Chondrocyte (in vitro differentiated cells): ENCODE measurements at places on chromosomes 16 and 17. TPM values are rescaled to one million over a fixed set of nuclear protein-coding genes. Genes with fewer than 3 reads are reported as not detected.

DNA sequence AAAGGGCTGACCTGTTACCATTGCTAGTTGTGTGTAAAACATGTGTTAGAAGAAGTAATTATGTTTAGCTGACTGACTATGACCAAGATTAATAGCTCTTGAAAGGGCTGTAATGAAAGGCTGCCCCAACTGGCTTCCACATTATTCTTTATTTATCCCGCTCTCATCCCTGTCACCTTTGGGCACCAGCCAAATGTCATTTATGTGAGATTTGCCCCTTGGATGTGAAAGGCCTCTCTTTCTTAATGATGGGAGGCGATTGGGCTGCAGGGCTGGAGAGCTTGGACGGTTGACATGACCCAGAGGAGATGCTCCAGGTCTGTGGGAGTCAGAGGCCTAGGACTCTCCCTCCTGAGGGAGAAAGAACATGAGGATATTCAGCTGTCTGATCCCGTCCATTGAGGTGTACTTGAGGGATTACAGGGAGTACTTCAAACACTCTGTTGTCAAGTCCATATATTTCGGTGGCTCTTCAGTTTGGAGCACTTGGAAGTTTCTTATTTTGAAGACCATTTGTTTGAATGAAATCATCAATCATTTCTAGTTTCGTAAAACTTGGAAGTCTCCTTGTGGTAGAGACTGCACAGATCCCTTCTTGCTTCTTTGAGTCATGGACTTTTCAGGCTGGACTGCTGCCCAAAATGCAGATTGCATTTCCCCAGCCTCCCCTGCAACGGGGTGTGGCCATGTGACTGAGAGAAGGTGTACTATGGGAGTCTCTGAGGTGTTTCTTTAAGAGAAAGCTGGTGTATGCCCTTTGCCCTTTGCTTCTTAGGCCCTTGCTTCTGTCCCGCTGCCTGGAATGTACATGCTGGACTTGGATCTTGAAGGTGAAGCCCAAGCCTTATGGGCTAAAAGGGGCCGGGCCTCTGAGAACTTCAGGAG lies 51.3 kb downstream of the FTO start:
- peaks cover 3% of the 10 kb centered on the region for H3K36me3 ChIP-seq
- H3K4me1 ChIP-seq = peaks cover 16% of the 10 kb centered on the region
- no peak for DNase-seq
- H3K27ac ChIP-seq = no peak overlapping the region

DNA sequence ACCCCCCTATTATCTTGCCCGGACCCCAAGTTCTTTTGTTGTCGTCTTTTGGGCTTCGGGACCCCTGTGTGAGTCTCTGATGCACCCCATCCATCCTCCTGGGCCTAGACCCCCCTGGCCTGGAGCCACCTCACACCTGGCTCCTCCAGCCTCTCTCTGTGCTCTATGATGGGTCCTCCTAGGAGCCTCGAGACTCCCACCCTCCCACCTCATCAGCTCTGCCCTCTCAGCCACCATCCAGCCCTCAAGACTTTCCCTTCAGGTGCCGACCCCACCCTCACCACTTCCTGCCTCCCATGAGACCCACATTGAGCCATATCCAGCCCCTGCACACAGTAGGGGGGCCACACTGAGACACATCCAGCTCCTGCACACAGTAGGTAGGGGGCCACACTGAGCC lies 8.7 kb upstream of the ATP2A3 start:
- no peak overlapping the region for H3K27ac ChIP-seq
- H3K4me1 ChIP-seq = peaks cover 6% of the 10 kb centered on the region
- H3K36me3 ChIP-seq = peaks cover 2% of the 10 kb centered on the region
- DNase-seq = peak; percentile 54
- H3K27me3 ChIP-seq = peaks cover 11% of the 10 kb centered on the region

DNA sequence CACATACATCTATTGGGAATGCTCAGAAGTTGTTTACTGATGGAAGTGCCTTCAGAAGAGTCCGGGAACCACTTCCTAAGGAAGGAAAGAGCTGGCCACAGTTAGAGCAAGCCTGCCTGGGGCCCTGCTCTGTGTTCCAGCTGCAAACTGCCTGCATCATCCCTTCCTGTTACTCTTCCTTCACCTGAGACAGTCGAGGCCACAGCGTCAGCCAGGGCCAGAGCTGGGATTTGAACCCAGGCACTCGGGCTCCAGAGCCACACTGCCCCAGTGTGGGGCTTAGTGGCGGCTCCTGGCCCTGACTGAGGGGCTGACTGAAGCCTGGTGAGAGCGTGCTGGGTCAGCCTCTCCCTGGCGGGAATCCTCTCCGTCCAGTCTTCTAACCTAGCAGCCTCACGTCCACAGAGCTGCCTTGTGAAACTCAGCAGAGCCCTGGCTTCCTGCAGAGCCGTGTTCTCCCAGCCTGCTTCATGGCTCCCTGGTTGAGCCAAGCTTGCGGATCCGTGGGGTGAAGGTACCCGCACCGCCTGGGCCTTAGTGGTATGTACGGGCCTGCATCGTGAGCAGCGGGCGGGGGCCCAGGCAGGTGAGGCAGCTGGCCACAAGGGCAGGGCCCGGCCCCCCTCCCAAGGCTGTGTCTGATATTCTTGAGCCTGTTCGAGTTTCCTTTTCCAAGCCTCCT lies 4.6 kb upstream of the C17orf99 start:
- H3K27ac ChIP-seq = no peak overlapping the region
- no peaks in the 10 kb centered on the region for H3K27me3 ChIP-seq
- peaks cover 23% of the 10 kb centered on the region for H3K4me1 ChIP-seq
- H3K36me3 ChIP-seq = no peaks in the 10 kb centered on the region
- no peak overlapping the region for H3K4me3 ChIP-seq

DNA sequence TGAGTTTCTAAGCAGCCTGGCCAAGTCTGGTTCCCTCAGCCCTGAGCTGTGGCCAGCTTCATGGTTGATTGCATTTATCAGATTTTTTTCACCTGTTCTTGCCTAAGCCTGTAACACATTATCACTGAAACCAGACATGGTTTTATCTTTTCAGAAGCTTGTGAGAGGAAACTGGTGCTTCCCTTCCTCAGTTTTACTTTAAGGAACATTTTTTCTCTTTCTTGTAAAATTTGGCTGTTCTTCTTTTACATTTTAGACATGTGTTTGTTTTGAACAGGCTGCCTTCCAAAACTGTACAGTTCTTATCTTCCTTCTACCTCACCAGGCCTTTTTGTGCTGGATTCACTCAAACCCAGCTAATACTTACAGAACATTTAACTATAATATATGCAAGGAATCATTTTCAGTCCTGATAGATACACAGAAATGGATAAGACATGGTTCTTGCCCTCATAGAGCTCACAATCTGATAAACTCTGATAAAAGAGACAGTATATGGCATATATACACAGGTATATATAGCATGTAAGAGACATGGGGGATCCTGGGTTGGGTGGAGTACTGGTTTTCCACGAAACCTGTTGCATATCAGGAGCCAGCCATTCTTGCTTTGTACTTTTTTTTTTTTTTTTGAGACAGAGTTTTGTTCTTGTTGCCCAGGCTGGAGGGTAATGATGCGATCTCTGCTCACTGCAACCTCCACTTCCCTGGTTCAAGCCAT lies 44.5 kb downstream of the ZNRF1 start:
- no peaks in the 10 kb centered on the region for H3K36me3 ChIP-seq
- no peak overlapping the region for H3K4me3 ChIP-seq
- H3K27ac ChIP-seq = no peak overlapping the region
- DNase-seq = no peak

LUC7L3 gene
- total RNA-seq = 71.5 to 99.0 TPM (median 73.9 TPM) in 3 replicates

GRCh38 chr17:74999523-74999922 lies 12.1 kb downstream of the CDR2L start:
- no peaks in the 10 kb centered on the region for H3K4me1 ChIP-seq
- no peak overlapping the region for H3K4me3 ChIP-seq
- H3K27ac ChIP-seq = no peak overlapping the region
- H3K27me3 ChIP-seq = no peaks in the 10 kb centered on the region

- no peaks in the 10 kb centered on the region for H3K36me3 ChIP-seq
- H3K4me1 ChIP-seq = peaks cover 3% of the 10 kb centered on the region
- H3K27me3 ChIP-seq = no peaks in the 10 kb centered on the region
- no peak for DNase-seq
Observed at GRCh38 chr16:1097800-1098199, 1.8 kb upstream of the C1QTNF8 start.

TP53TG3C gene
- not detected in 3 replicates for total RNA-seq

ASB16 gene
- not detected in 3 replicates for total RNA-seq
